NCI-H1694 treated with DMSO at 0.1 percent for 48 hours (cell line): ENCODE measurements at places on chromosomes 3 and 15.

- DNase-seq: no peak
These were observed 30.2 kb upstream of the LEKR1 start for GRCh38 chr3:156795890-156796481.

GRCh38 chr15:94235646-94236045, 4.3 kb downstream of the MCTP2 start:
- no peak for DNase-seq

DNA sequence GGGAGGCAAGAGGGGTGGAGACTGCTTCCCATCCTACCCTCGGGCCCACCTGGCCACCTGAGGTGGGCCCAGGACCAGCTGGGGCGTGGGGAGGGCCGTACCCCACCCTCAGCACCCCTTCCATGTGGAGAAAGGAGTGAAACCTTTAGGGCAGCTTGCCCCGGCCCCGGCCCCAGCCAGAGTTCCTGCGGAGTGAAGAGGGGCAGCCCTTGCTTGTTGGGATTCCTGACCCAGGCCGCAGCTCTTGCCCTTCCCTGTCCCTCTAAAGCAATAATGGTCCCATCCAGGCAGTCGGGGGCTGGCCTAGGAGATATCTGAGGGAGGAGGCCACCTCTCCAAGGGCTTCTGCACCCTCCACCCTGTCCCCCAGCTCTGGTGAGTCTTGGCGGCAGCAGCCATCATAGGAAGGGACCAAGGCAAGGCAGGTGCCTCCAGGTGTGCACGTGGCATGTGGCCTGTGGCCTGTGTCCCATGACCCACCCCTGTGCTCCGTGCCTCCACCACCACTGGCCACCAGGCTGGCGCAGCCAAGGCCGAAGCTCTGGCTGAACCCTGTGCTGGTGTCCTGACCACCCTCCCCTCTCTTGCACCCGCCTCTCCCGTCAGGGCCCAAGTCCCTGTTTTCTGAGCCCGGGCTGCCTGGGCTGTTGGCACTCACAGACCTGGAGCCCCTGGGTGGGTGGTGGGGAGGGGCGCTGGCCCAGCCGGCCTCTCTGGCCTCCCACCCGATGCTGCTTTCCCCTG, 2.2 kb upstream of the FES start:
- DNase-seq: no peak

DNA sequence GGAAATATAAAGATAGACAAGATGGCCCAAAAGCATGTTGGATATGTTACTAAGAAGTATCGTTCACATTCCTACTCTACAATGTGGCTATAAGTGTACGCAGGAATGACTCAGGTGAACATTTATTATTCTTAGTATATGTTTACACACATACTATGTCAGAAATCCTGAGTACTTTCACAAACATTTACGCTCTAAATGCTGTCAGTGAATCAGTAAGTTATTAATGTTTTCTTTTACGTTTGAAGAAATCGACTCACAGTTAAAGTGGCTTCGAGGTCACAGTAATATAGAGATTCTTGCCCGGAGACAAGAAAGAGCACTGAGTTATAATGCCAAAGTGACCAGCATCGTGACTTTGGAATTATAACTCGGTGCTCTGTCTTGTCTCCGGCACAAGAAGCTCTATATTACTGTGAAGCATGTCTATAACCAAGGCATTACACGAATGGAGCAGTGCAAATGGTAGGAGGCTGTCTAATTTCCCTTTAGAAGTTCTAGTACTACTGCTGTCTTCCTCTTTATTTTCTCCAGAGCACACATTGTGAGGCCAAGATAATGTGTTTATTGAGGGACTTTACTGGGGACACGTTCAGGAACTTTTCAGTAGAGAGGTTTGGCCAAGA, 61.8 kb upstream of the P3H2 start:
- no peak for DNase-seq

DNA sequence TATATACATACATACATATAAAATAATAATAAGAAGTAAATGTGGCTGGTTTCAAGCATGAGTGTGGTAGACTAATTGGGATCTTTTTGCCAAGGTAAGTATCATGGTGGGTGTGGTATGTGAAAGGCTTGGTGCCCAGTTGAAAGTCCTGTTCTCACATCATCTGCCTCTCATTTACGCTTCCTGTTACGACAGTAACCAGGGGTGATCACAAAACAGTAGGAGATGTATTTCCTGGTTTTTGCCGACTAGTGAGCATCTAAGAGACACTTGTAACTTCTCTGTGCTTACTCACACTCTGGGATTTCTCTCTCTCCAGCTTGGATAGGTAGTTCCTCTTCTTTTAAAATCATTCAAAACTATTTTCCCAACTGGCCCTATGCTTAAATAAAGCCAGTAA, 1028.3 kb upstream of the NR2F2 start:
- no peak for DNase-seq

- no peak for DNase-seq
These were observed 370.0 kb upstream of the FRG2C start for GRCh38 chr3:75294124-75294523.

DNA sequence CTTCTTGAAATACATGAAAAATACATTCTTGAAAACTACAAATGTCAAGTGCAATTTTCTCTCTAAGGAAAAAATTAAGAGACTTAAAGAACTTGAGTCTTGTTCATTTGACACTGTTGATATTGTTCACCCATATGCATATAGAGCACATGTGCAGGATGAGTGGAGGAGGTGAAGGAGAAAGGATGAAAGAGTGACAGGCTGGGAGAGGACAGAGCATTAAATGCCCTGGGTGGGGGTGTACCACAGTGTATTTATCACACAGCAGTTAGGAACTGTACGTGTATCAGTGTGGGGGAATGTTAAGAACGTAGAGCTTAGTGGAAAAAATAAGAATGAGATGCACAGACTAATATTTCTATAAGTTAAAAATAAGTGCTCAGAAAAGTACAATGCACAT, 45.7 kb downstream of the CTDSPL start:
- no peak for DNase-seq

GRCh38 chr3:31800436-31800835, 180.6 kb downstream of the OSBPL10 start:
- no peak for DNase-seq

- no peak for DNase-seq
These were observed 162.7 kb upstream of the LYSMD4 start for GRCh38 chr15:99895956-99896311.

- no peak for DNase-seq
These were observed 8.7 kb upstream of the CPA3 start for GRCh38 chr3:148856384-148856783.
